Body of pancreas (tissue), 4 donors: ENCODE measurements at places on chromosomes 7 and 10. TPM values are rescaled to one million over a fixed set of nuclear protein-coding genes. Genes with fewer than 3 reads are reported as not detected.

- no peak for DNase-seq
- H3K4me1 ChIP-seq = peaks cover 17% of the 10 kb centered on the region
- no peak overlapping the region for H3K4me3 ChIP-seq
- no peaks in the 10 kb centered on the region for H3K36me3 ChIP-seq
- no peak overlapping the region for H3K27ac ChIP-seq
- no peaks in the 10 kb centered on the region for H3K27me3 ChIP-seq
Observed at GRCh38 chr10:78687626-78688025, 381.1 kb upstream of the ZMIZ1 start.

- DNase-seq = no peak
- no peak overlapping the region for H3K27ac ChIP-seq
- H3K27me3 ChIP-seq = no peaks in the 10 kb centered on the region
- H3K4me1 ChIP-seq = no peaks in the 10 kb centered on the region
Observed at GRCh38 chr10:130339911-130340310, 203.7 kb downstream of the GLRX3 start.

- peaks cover 7% of the 10 kb centered on the region for H3K27me3 ChIP-seq
- H3K27ac ChIP-seq = no peak overlapping the region
- no peak overlapping the region for H3K4me3 ChIP-seq
- peaks cover 17% of the 10 kb centered on the region for H3K4me1 ChIP-seq
- DNase-seq = no peak
Observed at GRCh38 chr10:43227911-43228782, 38.7 kb downstream of the RASGEF1A start.

DNA sequence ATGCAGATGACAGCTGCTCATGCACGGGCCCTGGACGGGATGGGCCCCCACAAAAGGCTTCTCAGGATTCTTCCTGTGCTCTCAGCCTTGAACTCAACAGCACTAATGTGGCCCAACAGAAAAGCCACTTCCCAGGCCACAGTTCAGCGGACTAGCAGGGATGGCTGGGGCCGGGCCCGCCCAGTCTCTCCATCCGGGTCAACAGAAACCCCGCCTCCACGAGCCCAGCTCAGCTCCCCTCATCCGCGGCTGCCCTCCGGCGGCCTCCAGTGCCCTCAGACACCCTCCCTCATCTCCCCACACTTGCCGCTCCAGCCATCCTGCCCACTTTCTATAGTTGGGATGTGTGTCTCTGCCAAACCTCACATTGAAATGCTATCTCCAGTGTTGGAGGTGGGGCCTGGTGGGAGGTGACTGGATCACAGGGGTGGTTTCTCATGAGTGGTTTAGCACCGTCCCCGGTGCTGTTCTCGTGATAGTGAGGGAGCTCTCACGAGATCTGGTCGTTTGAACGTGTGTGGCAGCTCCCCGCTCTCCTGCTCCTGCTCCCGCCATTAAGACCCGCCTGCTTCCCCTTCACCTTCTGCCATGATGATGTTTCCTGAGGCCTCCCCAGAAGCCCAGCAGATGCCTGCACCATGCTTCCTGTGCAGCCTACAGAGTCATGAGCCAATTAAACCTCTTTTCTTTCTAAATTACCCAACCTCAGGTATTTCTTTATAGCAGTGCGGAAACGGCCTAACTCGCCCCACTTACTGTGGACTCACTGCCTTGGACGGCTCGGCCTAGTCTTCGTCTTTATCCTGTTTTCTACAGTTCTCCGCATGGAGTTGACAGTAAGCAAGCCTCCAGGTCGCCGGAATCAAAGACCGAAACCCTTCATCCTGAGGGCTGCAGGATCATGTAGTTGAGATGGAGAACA, 169.9 kb upstream of the RNF32 start:
- H3K4me3 ChIP-seq = no peak overlapping the region
- DNase-seq = no peak

GRCh38 chr10:34644224-34644623, 170.9 kb downstream of the PARD3 start:
- H3K36me3 ChIP-seq = no peaks in the 10 kb centered on the region
- H3K27me3 ChIP-seq = no peaks in the 10 kb centered on the region
- no peak overlapping the region for H3K4me3 ChIP-seq
- no peak for DNase-seq
- H3K27ac ChIP-seq = no peak overlapping the region

GRCh38 chr10:23314835-23315239, 29.8 kb downstream of the C10orf67 start:
- peak; percentile 58 for DNase-seq
- H3K4me3 ChIP-seq = no peak overlapping the region
- no peaks in the 10 kb centered on the region for H3K4me1 ChIP-seq
- H3K36me3 ChIP-seq = no peaks in the 10 kb centered on the region

GRCh38 chr10:64537928-64538327, 1016.7 kb downstream of the REEP3 start:
- no peak overlapping the region for H3K27ac ChIP-seq
- H3K4me1 ChIP-seq = no peaks in the 10 kb centered on the region
- H3K4me3 ChIP-seq = no peak overlapping the region
- DNase-seq = no peak
- no peaks in the 10 kb centered on the region for H3K36me3 ChIP-seq
- no peaks in the 10 kb centered on the region for H3K27me3 ChIP-seq

GRCh38 chr7:28871631-28872030, 86.5 kb downstream of the TRIL start:
- no peak for DNase-seq
- H3K4me1 ChIP-seq = no peaks in the 10 kb centered on the region
- H3K27ac ChIP-seq = no peak overlapping the region
- H3K4me3 ChIP-seq = no peak overlapping the region
- H3K27me3 ChIP-seq = no peaks in the 10 kb centered on the region
- H3K36me3 ChIP-seq = no peaks in the 10 kb centered on the region

DNA sequence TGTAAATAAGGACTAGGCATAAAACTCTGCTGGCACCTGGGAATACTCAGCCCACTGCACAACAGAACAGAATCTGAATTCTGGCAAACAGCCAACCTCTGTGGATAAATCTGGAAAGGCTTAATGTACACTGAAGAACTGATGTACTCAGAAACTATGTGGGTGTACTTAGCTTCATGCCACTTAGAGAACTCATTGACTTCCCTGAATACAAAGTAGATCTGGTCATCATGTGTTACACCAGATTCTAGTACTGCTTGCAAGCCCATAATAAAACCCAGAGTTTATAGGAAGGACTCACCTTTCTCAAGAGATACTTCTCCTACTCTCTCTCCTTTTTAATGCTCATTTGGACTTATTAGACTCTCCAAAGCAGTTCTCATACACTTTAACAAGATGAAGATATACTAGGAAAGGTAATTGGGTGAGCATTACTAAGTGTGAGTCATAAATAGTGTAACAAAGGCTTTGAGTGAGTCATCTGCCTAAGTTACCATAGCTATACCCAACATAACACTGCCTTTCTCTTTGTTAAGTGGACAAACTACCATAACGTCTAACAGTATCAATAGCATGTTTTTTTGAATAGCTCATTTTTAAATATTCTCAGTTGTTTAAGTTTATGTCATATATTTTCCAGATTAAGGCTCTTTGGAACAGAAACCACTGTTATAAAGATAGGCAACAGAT, 309.1 kb downstream of the MDFIC start:
- H3K27ac ChIP-seq = no peak overlapping the region
- DNase-seq = no peak
- no peaks in the 10 kb centered on the region for H3K27me3 ChIP-seq

DNA sequence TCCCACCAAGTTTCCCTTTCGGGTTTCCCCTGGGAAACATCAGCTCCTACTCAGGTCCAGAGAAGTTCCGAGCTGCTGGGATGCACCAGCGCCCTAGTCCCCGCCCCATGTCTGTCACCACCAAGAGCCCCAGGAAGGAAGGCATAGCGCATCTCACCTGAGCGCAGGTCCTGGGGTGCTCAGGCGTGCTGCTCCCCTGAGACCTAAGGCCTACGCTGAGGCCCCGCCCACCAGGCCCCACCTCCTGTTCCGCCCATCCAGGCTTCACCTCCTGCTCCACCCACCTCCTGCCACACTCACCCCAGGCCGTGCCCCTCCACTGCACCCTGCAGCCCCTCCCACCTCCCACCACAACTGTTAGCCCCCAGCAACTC, 1.2 kb upstream of the TFR2 start:
- no peak overlapping the region for H3K27ac ChIP-seq
- H3K4me1 ChIP-seq = peaks cover 18% of the 10 kb centered on the region
- DNase-seq = no peak
- H3K27me3 ChIP-seq = no peaks in the 10 kb centered on the region
- H3K4me3 ChIP-seq = no peak overlapping the region
- no peaks in the 10 kb centered on the region for H3K36me3 ChIP-seq

- H3K27me3 ChIP-seq = no peaks in the 10 kb centered on the region
- H3K4me3 ChIP-seq = no peak overlapping the region
- no peaks in the 10 kb centered on the region for H3K36me3 ChIP-seq
Observed at GRCh38 chr7:85054306-85054705, 132.6 kb downstream of the SEMA3D start.

DNA sequence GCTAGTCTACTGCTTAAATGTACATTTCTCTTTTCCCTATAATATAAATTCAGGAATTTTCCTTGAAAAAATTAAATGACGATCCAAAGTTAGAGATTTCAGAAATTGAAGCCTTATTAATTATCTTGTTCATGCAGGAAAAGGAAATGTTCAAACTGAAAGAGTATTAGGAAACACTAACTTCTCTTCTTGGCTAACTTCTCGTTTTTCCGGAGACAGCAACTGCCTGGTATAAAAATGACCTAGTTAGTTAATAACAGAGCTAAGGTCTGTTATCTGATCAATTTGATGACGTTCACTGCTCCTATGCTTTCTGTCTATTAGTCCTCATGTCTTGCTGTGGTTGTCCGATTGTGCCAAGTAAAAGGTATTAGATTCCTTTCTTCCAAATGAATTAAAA, 212.5 kb downstream of the DGKB start:
- DNase-seq = no peak
- H3K27me3 ChIP-seq = no peaks in the 10 kb centered on the region
- H3K36me3 ChIP-seq = no peaks in the 10 kb centered on the region
- H3K27ac ChIP-seq = no peak overlapping the region
- H3K4me1 ChIP-seq = no peaks in the 10 kb centered on the region

DNA sequence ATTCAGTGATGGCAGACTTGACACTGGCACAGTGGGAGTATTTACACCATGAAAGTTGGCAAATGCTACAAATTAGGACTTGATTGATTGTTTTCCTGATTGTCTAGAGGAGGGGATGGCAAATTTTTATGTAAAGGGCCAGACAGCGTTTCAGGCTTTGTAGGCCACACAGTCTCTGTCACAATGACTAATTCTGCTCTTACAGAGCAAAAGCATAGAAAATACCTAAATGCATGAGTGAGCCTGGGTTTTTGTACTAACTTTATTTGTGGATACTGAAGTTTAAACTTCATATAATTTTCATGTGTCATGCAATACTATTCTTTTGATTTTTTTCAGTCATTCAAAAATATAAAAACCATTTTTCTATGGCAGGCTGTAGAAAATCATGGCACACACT, 9.0 kb upstream of the ARMS2 start:
- H3K4me1 ChIP-seq = no peaks in the 10 kb centered on the region
- DNase-seq = no peak
- no peaks in the 10 kb centered on the region for H3K27me3 ChIP-seq
- no peak overlapping the region for H3K27ac ChIP-seq
- no peaks in the 10 kb centered on the region for H3K36me3 ChIP-seq
- no peak overlapping the region for H3K4me3 ChIP-seq

DNA sequence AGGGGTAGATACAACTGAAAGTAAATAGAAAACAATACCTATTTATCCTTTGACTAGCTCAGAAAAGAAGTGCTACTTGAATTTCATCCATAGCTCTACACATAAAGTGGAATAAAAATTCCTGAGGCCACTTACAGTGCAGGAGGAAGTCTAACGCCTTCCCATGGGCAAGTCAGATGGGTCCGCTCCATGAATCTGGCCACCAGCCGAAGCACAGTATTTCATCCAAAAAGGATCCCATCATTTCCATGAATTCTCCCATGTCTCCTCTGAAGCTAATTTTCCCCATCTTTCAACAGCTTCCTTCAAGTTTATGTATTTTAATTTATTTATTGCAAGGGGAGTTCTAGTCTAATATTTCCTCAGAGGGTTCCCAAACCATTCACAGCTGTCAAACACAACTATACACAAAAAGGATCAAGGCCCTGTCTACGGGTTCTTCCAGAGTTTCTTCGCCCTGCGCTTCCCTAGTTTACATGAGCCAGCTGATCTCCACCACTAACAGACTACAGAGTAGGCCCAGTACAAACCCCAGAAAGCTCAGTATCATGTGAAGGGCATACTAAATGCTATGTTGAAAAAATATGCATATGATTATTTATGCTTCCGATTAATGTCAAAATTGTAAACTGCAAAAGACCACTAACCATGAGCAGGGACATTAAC, 184.7 kb downstream of the DOCK4 start:
- no peak overlapping the region for H3K4me3 ChIP-seq
- H3K36me3 ChIP-seq = no peaks in the 10 kb centered on the region
- H3K4me1 ChIP-seq = peaks cover 18% of the 10 kb centered on the region
- no peak overlapping the region for H3K27ac ChIP-seq

DNA sequence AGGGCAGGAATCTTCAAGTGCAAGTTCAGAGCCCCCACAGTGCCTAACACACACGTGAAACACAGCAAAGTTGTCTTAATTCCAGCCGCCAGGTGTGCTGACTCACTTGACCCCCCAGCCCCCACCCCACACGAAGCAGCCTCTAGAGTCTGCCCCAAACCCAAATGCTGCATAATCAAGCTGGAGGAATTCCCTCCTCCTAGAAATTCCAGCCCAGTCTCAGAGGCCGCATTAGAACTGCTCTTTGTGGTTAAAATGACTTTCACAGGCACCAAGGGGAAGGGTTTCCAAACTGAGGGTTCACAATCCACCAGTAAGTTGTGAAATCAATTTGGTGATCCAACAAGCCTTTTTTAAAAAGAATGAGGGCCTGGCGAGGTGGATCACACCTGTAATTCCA, 67.0 kb upstream of the PLXNA4 start:
- no peak overlapping the region for H3K27ac ChIP-seq
- no peaks in the 10 kb centered on the region for H3K4me1 ChIP-seq
- DNase-seq = no peak
- no peak overlapping the region for H3K4me3 ChIP-seq
- no peaks in the 10 kb centered on the region for H3K36me3 ChIP-seq

- peaks cover 91% of the 10 kb centered on the region for H3K4me1 ChIP-seq
- peak; percentile 20 for DNase-seq
- peak overlapping the region; percentile 77 for H3K27ac ChIP-seq
- no peak overlapping the region for H3K4me3 ChIP-seq
Observed at GRCh38 chr10:80459047-80459865, 5.1 kb downstream of the TSPAN14 start.

DNA sequence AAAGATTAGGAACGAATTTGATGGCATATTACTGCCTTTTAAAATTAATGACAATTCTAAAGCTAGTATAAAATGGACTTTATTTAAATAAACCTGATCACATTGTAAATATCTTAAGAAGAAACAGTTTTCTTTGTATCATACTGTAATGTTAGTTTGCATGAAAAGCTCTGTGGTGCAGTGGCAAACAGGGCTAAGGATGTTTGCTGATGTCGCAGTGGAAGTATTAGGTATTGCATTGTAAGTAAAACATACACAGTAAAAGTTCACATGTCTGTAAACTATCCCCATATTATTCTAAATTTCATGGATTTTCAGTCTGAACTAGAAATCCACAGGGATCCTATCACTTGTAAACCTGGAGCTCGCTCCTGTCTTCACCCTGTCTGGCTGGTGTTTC, 252.6 kb upstream of the ZNF32 start:
- H3K27ac ChIP-seq = no peak overlapping the region
- no peaks in the 10 kb centered on the region for H3K27me3 ChIP-seq
- DNase-seq = no peak
- no peak overlapping the region for H3K4me3 ChIP-seq
- no peaks in the 10 kb centered on the region for H3K4me1 ChIP-seq
- H3K36me3 ChIP-seq = no peaks in the 10 kb centered on the region

The CAV2 gene
- total RNA-seq = 47.0 TPM

The CAMK2B gene
- 0.52 TPM for total RNA-seq

The C10orf67 gene
- total RNA-seq = 0.52 TPM

The AGAP9 gene
- total RNA-seq = 3.3 TPM

The AQP1 gene
- 197 TPM for total RNA-seq

The RALA gene
- total RNA-seq = 10.5 TPM

The DYNC1I1 gene
- 4.2 TPM for total RNA-seq

The FAM3C gene
- 33.6 TPM for total RNA-seq

The CXCL12 gene
- total RNA-seq = 93.7 TPM
